ENCODE measurements at places on chromosomes 5 and 9. TPM values are rescaled to one million over a fixed set of nuclear protein-coding genes. Genes with fewer than 3 reads are reported as not detected.

The FAT2 gene
- 34.2 TPM for total RNA-seq

GRCh38 chr9:95719354-95719753, 156.1 kb upstream of the ERCC6L2 start:
- no peak for DNase-seq

DNA sequence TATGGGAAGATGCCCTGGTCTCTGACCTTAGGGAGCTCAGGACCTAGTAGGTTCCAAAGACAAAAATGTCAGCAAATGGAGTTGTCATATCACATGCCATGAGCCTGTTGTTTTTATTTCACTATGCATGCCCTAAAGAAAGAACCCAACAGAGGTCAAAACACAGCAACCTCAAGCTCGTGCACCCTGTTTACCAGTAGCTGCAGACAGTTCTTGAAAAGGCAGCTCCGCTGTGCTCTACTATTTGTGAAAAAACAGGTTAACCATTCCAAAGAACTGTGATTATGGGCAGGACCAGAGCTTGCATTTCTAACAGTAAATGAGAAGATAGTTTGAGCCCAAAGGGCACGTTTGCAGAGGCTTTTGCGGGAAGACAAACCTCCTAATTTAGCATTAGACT, 22.8 kb downstream of the ITK start:
- no peak for DNase-seq

The PRR16 gene
- total RNA-seq, result 0.53 TPM

DNA sequence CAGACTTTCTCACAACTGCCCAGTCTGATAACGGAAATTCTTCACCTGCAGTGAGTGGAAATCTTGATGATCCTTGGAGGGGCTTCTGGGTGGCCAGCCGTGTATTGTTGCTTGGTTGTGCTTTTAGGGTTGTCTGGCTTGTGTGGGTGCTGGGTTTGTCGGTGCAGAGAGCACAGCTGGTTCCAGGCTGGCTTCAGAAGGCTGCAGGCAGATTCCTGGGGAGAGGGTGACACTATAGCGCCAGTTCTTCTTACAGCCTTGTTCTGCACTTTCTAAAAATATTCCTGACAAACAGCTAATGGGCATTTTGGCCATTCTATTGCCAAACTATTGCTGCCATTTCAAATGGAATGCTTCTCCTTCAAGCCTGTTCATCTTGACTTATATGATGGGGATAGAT, 99.3 kb downstream of the PDZD2 start:
- no peak for DNase-seq

DNA sequence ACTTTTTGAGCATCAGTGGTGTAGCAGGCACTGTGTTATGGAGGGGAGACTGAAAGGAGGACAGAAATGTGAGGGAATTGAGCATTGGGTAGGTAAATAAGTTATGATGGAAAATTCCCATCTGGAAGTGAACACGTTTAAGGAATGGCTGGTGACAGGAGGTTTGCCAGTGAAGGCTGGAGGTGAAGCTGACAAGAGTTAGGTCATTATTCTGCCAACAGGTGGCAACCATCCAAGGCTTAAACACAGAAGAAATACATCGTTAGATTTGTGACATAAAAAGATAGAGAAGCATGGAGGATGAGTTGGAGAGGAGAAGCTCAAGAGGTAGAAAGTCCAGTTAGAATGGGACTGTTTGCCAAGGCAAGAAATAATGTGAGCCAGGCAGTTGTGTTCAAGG, 455.3 kb upstream of the SGCD start:
- DNase-seq, result no peak

GRCh38 chr5:77210091-77210963, at the start of gene PDE8B:
Gene PDE8B (plus strand): TSS chr5:77210680. CDS start chr5:77210926, 246 bp downstream.
- no peak for DNase-seq

The GARNL3 gene
- 5.4 TPM for total RNA-seq

DNA sequence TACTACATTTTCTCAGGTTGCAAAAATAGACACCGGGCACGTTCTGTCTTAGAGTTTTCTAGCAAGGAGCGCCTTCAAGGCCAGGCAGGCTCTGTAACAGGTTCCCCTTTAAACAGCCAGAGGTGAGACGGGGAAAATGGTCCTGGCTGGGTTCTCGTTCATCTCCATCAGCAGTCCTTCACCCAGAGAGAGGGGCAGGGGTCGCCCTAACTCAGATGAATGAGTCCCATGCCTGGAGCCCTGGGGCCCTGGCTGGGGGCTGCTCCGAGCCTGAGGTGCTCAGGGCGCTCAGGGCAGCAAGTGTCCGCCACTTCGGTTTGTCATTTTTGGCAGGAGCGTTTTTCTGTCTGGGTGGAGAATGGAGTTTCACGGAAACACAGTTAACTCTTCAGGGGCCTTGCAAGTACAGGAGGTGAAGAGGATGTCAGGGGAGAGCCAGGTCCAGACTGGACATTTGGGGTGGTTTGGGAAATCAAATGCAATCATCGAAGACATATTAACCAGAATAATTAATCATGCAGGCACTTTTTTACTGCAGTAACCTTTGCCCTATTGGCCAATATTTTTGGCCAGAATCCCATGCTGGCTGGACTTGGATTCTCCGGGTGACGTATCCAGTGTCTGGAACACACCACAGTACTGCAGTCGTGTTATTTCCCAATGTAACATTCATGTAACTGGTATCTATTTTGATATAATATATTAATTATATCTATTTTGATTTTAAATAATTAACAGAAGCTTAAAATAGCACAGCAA, 2.9 kb downstream of the NTNG2 start:
- peak; percentile 14 for DNase-seq

The FBLL1 gene
- total RNA-seq, result not detected

The VLDLR gene
- total RNA-seq, result 26.9 TPM

- DNase-seq, result peak; percentile 70
Observed at GRCh38 chr5:159339460-159339859, 9.2 kb upstream of the IL12B start.

- no peak for DNase-seq
Observed at GRCh38 chr5:61941637-61942036, 364.4 kb upstream of the KIF2A start.

GRCh38 chr5:173296737-173297676, 31.2 kb downstream of the STC2 start:
- DNase-seq, result no peak

DNA sequence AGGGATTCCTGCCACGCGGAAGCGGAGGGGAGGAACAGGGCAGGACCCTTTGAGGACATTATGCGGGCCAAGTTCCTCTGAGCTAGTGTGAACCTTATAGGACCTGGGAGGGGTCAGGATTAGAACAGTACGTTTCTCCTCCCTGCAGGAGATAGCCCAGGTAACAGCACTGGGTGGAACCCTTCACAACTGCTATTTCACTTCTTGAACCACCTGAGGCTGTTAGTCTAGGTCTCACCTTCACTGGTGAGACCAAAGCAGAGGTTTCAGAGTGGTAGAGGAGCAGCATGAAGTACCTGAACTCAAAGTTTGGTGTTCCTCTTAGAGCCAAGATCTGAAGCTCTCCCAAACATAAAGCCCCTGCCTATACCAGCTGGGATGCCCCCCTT, 832 bp downstream of the EIF4EBP3 start:
- DNase-seq, result no peak

DNA sequence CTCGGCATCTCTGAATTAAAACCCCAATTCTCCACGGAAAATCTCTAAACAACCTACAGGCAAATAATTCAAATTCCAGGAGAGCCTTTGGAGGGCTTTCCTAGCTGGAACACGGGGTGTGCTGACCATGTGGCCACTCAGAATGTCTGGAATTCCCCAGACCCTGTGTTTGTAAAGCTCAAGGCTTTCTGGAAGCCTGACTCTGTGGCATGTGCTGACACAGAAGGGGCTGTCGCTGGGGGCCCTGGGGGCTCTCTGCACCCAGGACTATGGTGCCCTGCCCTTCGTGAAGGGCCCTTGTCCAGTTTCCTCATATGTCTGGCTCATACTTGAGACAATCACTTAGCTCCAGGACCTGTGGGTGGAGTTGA, 29.0 kb upstream of the BOD1 start:
- no peak for DNase-seq

DNA sequence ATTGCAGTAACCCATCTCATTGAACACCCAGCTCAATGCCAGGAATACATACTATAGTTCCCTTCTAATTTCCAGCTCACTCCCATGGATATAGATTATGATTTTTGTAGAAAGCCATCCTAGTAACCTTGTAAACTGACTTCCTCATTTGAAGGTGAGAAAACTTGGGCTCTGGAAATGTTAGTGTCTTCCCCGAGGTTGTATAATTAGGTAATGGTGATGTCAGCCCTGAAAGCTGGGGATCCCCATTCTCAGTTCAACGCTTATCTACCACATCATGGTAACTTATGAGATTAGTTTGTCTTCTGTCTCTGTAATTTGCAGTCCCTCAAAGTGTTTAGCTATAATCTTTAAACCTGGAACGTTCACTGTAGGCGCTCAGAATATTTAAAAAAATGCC, 34.6 kb upstream of the PTCH1 start:
- no peak for DNase-seq

The ACTBL2 gene
- total RNA-seq, result under 0.01 TPM

DNA sequence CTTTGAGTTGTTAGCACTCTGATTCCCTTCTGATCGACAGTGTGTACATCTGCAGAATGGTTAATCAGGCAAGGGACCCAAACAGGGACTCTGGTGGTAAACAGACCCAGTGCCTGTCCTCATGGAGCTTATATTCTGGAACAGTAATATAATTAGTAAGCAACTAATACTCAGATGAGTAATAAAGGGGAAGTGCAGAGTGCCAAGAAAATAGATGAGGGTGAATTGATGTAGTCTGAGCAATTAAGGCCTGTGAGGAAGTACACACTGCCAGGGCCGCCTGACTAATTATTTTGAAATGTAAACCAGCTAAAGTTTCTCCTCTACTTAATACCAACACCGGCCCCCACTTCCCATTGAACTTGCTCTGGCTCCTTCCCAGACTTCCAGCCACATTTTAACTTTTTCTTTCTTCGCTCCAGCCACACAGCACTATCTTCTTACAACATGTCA, 4.2 kb downstream of the DHX29 start:
- DNase-seq, result peak; percentile 92

The SPATA31E1 gene
- total RNA-seq, result not detected

GRCh38 chr9:94085062-94085639, 887 bp downstream of the PTPDC1 start:
- peak; percentile 30 for DNase-seq

The STK32A gene
- 5.5 TPM for total RNA-seq

GRCh38 chr5:68046445-68046844, 169.1 kb upstream of the PIK3R1 start:
- DNase-seq, result peak; percentile 98

The SLC6A18 gene
- total RNA-seq, result not detected

DNA sequence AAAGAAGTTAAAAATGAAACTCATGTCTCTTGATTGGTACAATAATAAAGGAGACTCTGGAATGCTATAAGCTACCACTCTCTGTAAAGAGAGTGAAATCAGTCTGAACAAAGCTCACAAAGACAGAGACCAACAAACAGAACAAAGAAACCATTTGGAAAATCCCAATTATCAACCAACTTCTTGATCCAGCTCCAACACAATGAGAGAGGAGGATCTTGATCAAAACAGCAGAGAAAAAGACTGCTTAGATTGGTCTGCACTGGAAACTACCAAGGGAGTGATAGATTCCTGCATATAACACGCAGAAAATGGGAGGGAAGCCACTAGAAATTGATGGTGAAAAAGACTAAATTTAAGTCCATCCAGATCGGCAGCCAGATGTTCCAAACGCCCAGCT, 23.1 kb upstream of the RNF38 start:
- no peak for DNase-seq

DNA sequence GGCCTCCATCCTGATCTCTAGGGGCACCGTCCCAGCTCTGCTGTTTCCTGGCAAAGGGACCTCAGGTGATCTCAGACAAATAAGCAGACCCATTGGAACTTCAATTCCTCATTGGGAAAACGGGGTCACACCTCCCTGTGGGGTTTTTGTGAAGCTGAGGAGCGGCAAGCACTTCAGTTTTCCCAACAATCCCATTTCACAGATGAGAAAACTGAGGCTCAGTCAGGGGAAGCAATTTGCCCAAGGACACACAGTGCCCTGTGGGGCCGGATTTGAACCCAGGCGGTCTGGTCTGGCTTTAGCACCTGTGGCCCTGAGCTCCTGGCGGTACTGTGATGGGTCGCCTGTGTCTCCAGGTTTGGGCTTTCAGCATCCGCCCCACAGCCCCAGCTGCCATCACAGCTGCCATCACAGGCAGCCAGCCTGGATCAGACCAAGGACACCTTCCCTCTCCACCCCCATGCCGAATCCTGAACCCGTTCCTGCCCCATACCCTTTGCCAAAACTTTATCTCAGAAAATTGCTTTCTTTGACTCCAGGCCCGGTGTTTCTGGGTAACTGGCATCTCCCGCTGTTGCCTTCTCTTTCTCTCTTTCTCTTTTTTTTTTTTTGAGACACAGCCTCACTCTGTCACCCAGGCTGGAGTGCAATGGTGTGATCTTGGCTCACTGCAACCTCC, 26.4 kb downstream of the NCS1 start:
- DNase-seq, result no peak

DNA sequence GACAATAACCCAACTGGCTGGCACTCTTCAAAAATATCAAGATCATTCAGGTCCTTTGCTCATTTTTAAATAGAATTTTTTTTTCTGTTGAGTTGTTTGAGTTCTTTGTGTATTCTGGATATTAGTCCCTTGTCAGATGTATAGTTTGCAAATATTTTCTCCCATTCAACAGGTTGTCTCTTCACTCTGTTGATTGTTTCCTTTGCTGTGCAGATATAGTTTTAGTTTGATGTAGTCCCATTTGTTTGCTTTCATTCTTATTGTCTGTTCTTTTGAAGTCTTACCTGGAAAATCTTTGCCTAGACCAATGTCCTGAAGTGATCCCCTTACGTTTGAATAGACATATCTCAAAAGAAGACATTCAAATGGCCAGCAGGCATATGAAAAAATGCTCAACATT, 22.8 kb downstream of the PTTG1 start:
- DNase-seq, result no peak

The NUTM2F gene
- total RNA-seq, result not detected

DNA sequence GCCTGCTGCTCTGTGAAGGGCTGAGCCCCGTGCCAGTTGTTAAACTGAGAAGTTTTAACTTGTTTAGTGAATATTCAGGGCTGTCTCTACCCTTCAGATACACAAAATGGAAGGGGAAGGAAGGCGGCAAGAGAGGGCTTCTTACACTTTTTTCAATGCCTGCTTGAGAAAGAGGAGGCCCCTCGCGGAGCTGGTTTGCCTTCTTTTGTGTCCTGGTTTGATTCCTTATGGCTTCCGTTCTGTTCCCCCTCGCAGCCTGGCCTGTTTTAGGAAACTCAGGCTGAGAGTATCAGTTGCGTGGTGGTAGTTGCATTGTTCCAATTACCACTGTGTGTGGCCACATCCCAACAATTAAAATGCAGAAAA, 1.0 kb downstream of the FAM53C start:
- DNase-seq, result no peak

The TOPORS gene
- 47.5 TPM for total RNA-seq

The MCC gene
- 47.4 TPM for total RNA-seq

GRCh38 chr9:134226221-134226930, 62.0 kb upstream of the RNU6ATAC start:
- no peak for DNase-seq

- no peak for DNase-seq
Observed at GRCh38 chr9:111955048-111955447, 58.4 kb downstream of the UGCG start.

- peak; percentile 50 for DNase-seq
Observed at GRCh38 chr5:170861917-170862766, at the start of gene RANBP17. Gene RANBP17 (plus strand): TSS chr5:170862018.

The ANKRD31 gene
- total RNA-seq, result 0.26 TPM
